ENCODE measurements at places on chromosomes 7 and 10. TPM values are rescaled to one million over a fixed set of nuclear protein-coding genes. Genes with fewer than 3 reads are reported as not detected.

GRCh38 chr10:9305018-9305655, 1250.6 kb downstream of the GATA3 start:
- H3K4me1 ChIP-seq: no peaks in the 10 kb centered on the region
- no peak for DNase-seq
- no peaks in the 10 kb centered on the region for H3K36me3 ChIP-seq
- no peak overlapping the region for H3K4me3 ChIP-seq
- H3K27me3 ChIP-seq: peaks cover 9% of the 10 kb centered on the region

DNA sequence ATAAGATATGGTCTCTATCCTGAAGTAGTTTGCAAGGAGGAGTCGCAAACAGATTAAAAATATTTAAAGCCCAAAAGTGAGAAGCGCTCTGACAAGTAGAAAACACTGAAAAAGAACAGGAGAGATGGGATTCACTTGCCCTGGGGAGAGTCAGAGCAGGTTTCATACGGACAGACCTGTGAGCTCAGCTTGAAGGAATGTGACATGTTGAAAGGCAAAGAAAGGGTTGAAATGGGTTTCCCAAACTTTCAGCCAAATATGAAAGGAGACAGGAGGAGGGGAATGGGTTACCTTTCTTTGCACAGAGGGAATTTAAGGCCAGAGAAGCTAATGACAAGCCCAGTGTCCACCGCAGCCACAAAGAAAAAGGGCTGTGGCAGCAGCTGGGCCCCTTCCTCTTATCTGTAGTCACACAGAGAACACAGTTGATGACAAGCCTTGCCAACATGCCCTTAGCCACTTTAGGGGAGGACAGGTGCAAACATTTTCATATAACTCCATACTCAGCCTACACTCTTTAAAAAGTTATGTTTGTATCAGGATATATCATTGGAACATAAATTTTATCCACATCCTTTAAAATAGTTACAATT, 14.9 kb downstream of the HOXA1 start:
- no peaks in the 10 kb centered on the region for H3K4me1 ChIP-seq
- no peak overlapping the region for H3K27ac ChIP-seq
- no peak for DNase-seq
- H3K36me3 ChIP-seq: no peaks in the 10 kb centered on the region

DNA sequence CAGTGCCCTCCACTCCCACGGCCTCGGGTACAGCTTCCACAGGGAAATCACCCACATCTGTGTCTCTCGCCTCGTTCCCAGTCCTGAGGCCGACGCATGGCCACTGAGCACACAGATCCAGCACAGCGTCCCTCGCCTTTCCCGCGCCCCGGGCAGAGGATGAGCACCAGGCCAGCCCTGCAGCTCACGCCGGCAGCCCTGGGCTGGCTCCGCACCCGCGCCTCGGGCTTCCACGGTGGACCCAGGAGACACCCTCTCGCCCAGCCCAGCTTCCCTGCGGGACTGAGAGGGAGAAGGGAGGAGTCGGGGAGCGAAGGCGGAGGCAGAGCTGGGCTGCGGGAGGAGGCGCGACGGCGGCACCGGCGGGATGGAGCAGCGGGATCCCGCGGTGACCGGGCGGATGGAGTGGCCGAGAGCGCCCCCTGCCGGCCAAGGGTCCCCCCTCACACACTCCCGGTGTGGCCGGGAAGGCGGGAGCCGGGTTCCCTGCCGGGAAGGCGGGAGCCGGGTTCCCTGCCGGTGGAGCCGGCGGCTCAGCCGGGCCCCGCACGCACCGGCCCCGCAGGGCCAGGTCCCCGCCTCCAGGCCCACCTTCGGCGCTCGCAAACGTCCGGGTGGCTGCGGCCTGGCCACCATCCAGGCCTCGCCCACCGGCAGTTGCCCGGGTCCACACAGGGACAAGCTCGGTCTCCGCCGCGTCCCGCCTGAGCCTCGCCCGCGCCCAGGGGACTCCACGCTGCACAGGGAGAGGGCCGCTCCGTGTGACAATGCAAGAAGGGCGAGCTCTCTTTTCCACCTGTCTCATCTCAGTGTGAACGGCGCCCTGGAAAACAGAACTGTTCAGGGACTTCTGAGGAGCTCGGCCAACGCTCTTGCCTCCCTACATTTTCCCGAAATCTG, 110.3 kb upstream of the LANCL2 start:
- DNase-seq: peak; percentile 78
- no peak overlapping the region for H3K27ac ChIP-seq
- peaks cover 8% of the 10 kb centered on the region for H3K4me1 ChIP-seq
- H3K36me3 ChIP-seq: no peaks in the 10 kb centered on the region
- peak overlapping the region; percentile 69 for H3K4me3 ChIP-seq
- peaks cover 43% of the 10 kb centered on the region for H3K27me3 ChIP-seq

DNA sequence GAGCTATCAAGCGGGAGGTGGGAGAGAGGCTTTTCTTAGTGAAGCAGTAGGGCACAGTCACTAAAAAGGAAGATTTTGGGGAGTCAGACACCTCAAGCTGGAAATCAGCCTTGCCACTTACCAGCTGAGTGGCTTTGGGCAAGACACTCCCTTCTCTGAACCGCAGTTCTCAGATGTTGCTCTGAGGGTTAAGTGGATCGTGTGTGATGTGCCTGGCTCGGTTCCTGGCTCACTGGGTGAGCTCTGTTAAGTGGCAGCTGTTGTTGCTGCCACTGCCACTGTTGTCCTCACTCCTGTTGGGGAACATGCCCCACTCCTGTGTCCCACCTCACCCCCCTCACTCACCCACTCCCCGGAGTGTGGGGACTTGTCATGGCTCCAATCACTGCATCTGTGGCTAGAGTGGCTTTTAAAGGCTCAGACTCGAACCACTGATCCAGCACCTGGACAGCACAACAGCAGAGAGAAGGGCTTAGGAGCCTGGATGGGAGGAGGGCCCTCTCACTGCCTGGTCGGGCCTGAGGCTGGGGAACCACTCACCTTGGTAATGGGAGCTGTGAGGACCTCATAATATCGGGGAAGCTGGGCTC, 20.0 kb downstream of the PYROXD2 start:
- H3K27ac ChIP-seq: no peak overlapping the region
- H3K4me1 ChIP-seq: peaks cover 23% of the 10 kb centered on the region
- H3K36me3 ChIP-seq: peaks cover 2% of the 10 kb centered on the region
- H3K4me3 ChIP-seq: no peak overlapping the region
- H3K27me3 ChIP-seq: no peaks in the 10 kb centered on the region
- no peak for DNase-seq

DNA sequence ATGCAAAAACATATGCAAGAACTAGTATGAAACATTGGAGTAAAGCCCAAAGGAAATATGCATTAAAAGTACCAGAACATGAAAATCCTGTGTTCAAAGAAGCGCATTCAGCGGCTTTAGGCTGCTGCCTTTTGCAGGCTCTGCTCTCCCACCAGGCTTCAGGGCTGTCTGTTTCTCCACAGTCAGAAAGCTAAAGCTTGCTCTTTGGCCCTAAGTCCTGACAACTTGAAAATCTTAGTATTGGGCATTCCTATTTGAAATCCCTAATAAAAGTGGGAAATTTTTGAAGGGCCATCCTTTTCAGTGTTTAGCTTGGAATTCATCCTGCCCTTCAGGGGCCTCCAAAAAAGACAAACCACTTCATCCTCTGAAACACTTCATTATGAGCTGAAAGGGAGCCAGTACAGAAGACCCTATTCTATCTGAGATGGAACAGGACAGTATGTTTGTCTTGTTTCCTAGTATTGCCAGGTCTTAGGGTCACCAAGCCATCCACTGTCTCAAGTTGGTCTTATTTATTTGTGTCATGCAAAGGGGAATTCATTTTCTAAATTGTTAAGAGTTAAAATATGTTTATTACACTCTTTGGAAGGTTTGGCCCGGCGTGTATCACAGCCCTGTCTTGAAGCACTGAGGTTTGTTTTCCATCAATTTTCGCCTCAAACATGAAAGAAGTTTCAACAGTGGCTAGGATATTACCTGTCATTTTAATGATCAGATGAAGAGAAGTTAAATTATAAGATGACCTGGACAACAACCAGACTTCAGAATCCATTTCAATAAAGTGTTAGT, 326.3 kb upstream of the BMPER start:
- H3K27me3 ChIP-seq: no peaks in the 10 kb centered on the region
- no peak for DNase-seq
- H3K4me1 ChIP-seq: no peaks in the 10 kb centered on the region
- H3K36me3 ChIP-seq: peaks cover 21% of the 10 kb centered on the region

EIF5AL1 gene
- 3.2 TPM for total RNA-seq

AKR1B15 gene
- not detected for total RNA-seq

DPP6 gene
- not detected for total RNA-seq

Data from activated CD4-positive, alpha-beta memory T cell treated with anti-CD3 and anti-CD28 coated beads for 36 hours (primary cell).